ENCODE measurements at places on chromosomes 1 and 21.

GRCh38 chr1:80375109-80375508 lies 1368.6 kb upstream of the ADGRL4 start:
- DNase-seq: no peak

GRCh38 chr1:31511848-31512615 lies 64.3 kb upstream of the TINAGL1 start:
- no peak for DNase-seq

DNA sequence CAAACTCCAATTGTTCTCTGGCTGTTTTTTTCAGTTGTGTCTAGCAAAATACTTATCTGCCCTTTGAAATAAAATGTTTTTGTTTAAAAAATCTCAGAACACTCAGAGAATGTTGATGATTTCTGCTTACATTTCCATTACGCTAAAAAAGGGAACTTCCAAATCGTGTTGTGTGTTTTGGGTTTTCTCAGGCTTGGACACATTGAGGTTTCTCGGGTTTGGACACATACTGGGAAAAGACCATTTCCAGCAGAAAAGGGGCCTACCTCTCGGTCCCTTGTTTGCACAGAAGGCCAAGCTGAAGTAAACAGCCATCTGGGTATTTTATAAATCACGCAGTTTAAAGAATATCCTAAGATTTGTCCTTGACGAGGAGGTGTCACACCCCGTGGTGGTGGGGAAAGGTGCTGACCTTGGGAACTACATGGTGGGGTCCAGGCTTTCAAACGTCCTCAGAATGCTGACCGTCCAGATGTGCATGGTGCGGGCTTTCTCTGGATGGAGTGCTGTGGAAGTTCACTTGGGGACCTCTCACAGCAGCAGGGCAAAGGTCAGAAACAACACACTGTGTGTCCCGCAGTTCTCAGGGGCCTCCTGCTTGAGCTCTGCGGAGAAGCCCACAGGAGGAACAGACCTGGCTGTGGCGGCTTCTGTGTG lies 67.8 kb downstream of the SLC37A1 start:
- DNase-seq: no peak

DNA sequence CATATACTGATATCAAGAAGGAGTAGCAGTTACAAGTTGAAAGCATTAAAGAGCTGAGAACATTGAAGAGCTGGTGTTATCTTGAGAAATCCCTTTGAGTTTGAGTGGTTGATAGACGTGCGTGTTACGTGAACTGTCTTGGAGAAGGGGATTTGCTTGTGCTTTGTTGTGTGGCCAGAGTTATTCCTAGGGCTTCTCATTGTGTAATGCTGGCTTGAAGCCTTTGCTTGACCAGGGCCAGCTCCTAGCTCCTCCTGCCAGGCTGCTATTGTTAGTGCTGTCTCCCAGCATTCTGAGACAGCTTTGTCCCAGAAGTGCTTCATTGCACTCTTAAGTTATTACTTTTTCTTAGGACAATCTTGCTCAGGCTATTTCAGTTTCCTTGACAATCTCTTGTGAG lies 116.2 kb upstream of the KCNK2 start:
- DNase-seq: no peak

DNA sequence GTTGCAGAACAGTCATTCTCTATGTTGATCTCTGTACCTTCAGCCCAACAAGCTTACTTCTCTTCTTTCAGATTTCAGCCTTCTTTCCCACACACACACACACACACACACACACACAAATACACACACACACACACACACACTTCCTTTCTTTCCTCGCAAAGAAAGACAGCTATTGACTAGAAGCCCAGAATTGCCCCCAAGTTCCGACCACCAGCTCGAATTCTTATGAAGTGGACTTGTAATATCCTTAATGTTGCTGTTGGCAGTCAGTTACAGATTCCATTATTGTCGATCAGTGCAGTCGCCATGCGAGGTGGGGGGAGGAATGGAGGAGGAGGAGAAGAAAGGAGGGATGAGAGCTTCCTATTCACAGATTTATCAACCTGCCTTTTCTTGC lies 125.5 kb downstream of the CLEC20A start:
- no peak for DNase-seq

Measured in DMS79 treated with DMSO at 0.1 percent for 48 hours (cell line).